ENCODE measurements at places on chromosomes 16 and 17.

- no peak for DNase-seq
These were observed 66.5 kb downstream of the TTC19 start for GRCh38 chr17:16066125-16066524.

DNA sequence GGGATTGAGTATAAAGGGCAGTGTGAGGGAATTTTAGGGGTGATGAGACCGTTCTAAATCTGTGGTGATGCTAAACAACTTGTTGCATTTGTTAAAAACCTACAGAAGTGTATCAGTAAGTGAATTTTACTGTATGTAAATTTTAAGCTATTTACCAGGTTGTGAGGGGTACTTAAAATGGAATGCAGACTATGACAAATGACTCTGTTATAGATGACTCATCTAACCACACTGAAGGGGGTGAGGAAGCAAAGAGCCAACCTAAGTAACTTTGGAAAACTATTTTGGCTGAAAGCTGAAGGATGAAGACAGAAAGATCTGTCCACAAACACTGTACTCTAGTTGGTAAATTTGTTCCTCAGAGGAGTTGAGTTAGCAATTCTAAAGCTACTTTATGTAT is 5.3 kb upstream of the MKS1 start:
- peak; percentile 62 for DNase-seq

DNA sequence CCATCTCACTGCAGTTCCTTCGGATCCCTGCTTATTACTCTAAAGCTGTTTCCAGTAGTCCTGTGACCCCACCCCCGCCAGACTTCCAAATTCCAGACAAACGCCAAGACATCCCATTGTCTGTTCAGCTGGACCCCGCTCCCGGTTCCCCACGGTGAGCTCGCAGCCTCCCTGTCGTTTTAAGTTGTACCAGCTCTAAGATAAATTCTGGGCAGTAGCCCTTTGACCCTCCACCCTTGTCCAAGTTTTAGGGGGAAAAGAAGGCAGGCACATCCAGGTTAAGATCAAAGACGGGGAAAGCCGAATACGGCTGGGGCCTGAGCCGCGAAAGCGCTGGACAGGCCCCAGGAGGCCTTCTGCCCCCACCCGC is 589 bp downstream of the ARL6IP1 start:
- no peak for DNase-seq

GRCh38 chr16:28935924-28936783 is 4.4 kb downstream of the CD19 start:
- peak; percentile 70 for DNase-seq

DNA sequence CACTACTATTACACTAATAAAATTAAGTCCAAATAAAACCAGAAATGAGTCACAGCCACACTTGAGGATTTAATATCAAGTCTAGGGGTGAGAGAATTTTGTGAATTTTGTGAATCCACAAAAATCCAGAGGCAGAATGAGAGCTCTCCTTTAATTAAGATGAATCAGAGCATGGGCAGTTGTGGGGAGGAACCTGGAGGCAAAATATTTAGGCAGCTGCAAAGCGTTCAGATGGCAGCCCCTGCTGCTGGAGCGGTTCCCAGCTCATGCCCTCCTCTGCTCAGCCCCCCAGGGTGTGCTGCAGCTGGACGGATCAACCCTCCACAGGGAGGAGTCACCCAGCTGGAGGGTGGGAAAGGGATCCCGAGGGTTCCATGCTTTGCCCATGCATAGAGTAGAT is 43.4 kb upstream of the IRX6 start:
- peak; percentile 78 for DNase-seq

DNA sequence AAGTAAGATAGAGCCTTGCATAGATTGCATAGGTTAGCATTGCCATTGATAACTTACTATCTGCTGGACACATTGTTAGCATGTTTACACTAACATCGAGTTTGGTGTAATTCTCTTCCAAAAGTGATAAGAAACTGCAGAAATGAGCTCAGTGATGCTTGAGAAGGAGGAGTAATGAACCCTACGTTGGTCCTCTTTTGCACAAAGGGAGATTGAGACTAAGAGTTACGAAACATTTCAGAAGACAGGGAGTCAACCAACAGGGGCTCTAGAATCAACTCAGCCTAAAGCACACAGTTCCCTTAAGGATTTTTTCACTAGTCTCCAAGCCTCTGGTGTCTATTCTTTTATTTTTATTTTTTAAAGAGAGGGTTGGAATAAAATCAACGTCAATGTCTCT is 6.8 kb downstream of the CCL7 start:
- no peak for DNase-seq

GRCh38 chr16:17159617-17160016 is 311.1 kb downstream of the XYLT1 start:
- no peak for DNase-seq

- no peak for DNase-seq
These were observed 24.9 kb downstream of the RARA start for GRCh38 chr17:40333781-40334448.

- no peak for DNase-seq
These were observed 145.2 kb downstream of the KCNJ2 start for GRCh38 chr17:70314506-70314905.

- no peak for DNase-seq
These were observed 14.7 kb upstream of the PLLP start for GRCh38 chr16:57299009-57299718.

DNA sequence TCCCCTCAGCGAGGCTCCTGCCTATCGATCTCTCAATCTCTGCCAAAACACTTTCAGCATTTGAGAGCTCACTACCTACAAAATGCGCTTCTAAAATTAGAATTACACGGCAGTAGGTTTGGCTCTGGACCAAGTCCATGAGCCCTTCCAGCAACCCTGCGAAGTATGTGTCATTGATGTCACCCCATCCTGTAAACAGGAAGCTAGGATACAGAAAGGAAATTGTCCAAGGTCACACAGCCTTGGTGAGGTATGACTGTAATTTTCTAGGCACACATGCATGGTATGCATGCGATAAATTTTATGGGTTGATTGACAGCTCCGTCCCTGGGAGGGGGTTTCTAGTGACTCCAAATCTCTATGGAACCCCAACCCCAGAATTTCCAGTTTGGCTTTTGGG is 330.3 kb upstream of the CDH5 start:
- DNase-seq = peak; percentile 23

- DNase-seq = no peak
These were observed 12.0 kb downstream of the TBC1D24 start for GRCh38 chr16:2486645-2487516.

DNA sequence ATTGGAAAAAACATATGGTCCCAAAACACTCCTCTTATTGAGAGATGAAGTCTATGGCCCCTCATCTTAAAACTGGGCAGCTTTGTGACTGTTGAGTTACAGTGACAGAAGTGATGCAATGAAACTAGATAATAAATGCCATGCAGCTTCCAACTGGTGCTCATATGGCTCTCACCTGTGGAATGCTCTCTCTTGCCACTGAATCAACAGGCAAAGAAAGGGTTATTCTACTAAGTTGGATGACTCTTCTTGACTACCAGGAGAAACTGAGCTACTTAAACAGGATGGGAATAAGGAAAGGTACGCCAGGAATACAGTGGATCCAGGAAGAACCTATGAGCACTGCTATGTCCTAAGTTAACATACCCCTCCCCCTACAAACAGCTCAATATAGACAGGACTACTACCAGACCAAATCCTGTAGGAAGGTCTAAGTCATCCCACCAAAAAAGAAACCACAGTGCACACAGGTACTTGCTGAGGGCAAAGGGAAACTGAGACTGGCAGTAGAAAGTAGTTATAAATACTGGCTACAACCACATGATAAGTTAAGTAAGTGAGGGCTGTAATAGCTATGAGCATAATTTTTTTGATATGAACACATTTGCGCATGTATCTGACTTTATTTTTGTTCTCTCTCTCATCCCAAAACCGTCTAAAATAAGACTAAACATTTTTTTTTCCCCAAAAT is 398.5 kb downstream of the ZFHX3 start:
- DNase-seq = no peak

DNA sequence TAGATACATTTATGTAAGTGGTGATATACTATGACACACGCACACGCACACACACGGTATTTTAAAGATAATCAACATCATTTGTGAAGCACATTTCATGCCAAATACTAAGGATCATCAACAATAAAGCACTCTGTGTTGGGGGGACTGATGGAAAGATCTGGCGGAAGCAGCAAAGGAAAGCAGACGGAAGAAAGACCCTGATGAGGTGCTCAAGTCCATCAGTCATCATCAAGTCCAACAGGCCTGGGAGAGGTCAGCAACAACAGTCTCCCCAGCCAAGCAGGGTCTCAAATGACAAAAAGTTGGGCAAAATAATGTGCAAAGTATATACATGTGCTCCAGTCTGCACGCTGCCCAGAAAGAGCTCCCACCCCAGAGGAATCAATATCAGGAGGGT is 55.5 kb downstream of the HIC1 start:
- DNase-seq = no peak

- no peak for DNase-seq
These were observed 13.4 kb downstream of the PDK2 start for GRCh38 chr17:50108556-50108955.

- peak; percentile 46 for DNase-seq
These were observed 15.4 kb upstream of the TMEM220 start for GRCh38 chr17:10745231-10745630.

- DNase-seq = no peak
These were observed 15.2 kb upstream of the DPEP1 start for GRCh38 chr16:89598199-89598598.

DNA sequence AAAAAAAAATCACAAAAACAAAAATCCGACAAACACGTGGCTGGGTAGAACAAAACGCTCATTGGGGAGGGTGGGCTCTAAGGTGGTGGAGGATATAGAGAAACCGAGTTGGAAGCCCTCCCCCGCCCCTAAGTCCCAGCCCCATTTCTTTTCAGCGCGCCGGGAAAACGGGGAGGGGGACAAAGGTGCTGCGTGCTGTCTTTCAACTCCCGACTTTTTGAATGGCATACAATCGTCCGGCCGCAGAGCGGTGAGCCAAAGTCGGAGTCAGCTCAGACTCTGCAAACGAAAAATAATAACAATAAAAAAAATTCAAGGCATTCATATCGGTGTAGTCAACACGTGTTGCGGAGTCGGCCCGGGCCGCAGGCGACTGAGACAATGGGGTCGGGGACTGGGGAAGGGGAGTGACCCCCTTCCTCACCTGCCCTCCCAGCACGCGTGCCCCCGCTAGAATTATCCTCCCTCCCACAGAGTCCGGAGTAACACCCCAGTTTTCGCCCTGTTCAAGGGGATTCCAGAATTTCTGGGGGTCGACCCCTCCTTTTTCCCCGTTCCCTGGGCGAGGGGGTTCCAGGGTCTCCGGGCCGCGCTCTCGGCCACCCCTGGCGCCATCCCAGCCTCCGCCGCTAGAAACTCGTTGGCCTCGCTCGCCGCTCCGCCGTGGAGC is 1.7 kb upstream of the IGF2BP1 start:
- peak; percentile 44 for DNase-seq

DNA sequence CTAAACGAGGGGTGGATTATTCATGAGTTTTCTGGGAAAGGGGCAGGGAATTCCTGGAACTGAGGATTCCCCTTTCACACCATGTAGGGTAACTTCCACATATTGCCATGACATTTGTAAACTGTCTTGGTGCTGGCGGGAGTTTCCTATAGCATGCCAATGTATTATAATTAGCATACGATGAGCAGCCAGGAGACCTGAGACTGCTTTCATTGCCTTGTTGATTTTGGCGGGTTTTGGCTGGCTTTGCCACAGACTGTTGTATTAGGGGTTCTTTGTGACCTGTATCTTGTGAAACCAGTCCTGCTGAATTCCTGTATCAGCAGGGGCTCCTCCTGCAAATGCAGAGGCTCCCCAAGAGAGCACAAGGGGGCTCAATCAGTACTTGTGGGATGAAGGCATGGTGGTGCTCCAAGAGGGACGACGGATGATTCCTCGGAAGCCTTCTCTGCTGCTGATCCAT is 104.4 kb upstream of the CACNG5 start:
- no peak for DNase-seq

DNA sequence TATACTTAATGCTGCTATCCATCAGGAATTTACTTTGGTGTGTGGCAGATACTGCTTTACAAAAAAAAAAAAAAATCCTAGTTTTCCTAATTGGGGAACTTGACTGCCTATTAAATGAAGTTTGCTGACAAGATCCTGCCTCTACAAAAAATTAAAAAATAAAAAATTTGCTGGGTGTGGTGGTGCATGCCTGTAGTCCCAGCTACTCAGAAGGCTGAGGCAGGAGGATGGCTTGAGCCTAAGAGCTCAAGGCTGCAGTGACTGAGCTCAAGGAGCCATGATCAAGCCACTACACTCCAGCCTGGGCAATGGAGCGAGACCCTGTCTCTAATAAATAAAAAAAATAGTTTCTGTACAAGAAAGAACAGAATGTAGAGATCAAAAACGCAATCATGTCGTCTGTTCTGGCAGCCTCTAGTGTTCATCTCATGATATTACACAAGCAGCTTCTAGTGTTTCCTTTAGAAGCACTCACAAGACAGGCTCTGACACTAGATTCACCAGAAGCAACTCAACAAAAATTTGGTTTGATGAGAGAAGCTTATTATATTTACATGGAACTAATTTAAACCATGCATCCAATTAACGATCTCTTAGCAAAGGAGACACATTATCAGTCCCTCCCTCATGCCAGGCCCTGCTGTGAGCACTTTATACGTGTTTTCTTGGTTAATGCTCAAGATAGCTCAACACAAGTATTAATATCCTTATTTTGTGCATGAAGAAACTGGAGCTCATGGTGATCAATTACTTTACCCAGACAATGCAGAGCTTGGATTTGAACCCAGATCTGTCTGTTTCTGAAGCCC is 6.8 kb upstream of the KRTAP17-1 start:
- peak; percentile 35 for DNase-seq

DNA sequence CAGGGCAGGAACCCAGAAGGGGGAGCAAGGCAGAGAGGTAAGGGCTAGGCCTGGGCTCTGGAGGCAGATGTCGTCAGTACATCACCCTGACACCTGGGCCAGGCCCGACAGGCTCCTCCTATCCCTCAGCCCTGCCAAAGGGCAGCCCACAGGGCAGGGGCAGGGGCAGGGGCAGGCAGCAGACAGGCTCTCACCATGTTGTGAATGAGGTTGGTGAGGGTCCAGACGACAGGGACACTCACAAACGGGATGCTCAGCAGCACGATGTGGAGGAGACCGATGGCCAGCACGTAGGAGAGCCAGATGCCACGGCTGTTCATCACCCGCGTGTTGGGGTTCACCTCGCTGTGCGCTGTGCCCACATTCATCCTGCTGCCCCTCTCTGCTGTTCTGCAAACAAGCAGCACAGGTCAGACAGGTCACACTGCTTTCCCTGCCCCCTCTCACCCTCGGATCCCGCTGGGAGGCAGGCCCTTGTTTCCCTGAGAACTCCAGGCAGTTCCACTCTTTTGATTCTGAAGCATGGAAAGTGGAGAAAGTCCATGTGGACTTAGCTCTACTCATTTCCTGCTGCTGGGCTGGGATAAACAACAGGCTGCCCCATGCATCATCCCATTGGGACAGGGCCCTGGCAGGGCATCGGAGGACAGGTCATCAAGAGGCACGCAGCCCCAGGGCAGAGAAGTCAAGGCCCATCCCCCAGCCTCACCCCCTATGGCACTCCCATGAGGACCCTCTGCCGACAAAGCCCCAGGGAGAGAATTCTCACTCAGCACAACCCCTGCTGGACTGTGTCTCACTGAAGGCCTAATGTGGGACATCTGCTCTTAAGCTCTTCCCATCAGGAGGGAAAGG is 3.3 kb downstream of the ORMDL3 start:
- no peak for DNase-seq

Measured in Daoy (cell line).